ENCODE measurements at places on chromosomes 5 and 9.
A peak's percentile ranks its signal among the peaks of the same experiment; 100 is the strongest.

DNA sequence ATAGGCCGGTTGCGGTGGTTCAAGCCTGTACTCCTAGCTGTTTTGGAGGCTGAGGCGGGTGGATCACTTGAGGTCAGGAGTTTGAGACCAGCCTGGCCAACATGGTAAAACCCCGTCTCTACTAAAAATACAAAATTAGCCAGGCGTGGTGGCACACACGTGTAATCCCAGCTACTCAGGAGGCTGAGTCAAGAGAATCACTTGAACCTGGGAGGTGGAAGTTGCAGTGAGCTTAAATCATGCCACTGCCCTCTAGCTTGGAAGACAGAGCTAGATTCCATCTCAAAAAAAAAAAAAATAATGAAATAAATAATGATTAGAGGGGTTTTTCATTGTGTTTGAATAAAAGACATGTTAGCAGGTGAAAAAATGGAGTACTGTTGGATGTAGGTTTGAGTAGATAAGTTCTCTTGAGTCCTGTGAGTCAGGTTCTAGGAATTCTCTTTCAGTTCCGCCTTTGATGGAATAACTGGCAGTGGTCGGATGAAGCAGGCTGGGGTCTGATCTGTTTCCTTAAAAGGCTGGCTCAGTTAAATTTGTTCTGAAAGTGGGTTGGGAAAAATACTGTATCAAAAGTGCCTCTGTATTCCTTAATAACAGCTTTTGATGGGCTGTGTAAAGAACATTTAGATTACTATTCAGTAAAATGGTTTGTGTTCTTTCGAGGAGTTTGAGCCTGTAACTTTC, 73.2 kb downstream of the AOPEP start:
- DNase-seq, result no peak

GRCh38 chr5:41122459-41122858, 51.3 kb upstream of the MROH2B start:
- no peak for DNase-seq

- DNase-seq, result no peak
Observed at GRCh38 chr9:99181621-99182020, 40.1 kb downstream of the ALG2 start.

- DNase-seq, result no peak
Observed at GRCh38 chr9:76490249-76490990, 31.4 kb downstream of the GCNT1 start.

DNA sequence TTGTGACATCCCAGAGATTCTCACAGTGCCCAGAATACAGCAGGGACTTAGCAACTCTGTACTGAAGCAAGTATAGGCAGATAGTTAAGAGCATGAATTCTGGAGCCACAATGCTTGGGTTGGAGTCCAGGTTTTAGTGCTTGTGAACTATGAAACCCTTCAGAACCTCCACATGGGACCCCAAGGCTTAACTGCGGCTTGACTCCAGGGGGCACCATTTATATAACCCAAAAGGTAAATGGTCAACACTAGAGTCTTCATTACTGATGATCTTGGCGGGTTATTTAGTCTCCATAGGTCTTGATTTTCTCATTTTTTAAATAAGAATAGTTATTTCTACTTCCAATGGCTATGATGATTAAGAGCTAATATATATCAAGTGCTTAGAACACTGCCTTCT, 390.3 kb downstream of the TAF11L14 start:
- DNase-seq, result no peak

GRCh38 chr5:68260467-68260866, 44.9 kb downstream of the PIK3R1 start:
- DNase-seq, result no peak

DNA sequence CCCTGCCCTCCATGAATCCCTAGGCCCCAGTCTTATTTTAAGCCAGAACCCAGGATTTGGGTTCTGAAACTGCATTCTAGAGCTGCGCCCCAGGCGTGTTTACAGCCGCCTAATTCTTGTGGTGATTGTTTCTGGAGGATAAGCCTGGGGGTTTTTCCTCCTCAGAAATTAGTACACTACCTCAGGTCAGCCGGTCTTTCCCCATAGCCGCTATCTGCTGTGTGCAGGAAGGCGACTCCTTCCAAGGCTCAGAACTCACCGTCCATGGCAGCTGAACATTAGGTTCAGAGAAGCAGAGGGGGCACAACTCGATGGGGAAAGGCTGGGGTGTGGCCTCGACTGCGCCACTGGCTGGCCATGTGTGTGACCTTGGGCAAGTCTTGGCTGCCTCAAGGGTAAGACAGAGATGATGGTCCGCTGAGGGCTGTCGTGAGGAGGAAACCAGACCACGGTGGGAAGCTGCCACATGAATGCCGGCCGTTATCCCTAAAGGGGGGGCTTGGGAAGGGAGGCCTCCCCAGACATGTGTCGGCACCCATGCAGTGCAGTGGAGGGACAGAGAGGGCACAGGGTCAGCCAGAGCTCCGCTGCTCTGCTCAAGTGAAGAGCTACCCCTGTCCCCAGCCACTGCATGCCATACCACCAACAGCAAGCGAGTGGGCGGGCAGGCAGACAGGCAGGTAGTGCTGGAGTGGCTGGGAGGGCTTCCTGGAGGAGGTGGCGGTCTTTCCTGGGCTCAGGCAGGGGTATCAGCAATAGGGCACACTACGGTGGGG, 28.9 kb downstream of the SHB start:
- DNase-seq, result no peak

- no peak for DNase-seq
Observed at GRCh38 chr5:102542057-102542456, 43.3 kb upstream of the SLCO6A1 start.

DNA sequence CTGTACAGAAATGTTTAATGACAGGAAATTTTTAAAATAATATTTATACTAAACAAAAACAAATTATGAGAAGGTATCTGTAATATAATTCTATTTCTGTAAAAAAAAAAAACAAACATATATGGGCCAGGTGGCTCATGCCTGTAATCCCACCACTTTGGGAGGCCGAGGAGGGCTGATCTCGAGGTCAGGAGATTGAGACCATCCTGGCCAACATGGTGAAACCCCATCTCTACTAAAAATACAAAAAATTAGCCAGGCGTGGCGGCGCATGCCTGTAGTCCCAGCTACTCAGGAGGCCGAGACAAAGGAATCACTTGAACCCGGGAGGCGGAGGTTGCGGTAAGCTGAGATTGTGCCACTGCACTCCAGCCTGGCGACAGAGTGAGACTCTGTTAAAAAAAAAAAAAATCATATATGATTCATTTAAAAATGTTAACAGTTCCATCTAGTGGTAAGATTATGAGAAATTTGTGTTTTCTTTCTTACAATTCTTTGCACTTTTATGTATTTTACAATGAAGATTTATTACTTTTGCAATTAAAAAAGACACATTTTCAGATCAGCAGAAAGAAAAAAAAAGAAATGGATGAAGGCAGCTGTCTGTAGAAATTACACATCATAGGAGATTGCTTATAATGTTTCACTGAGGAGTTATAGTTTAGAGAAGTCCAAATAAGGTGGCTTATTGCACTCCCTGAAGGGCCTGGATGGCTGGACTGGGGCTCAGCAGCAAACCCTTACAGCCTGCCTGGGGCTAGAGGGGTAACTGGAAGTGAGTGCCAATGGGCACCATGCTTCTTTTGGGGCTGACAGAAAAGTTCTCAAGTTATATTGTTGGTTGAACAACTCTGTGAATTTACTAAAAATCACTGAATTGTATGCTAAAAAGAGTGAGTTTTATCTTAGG, 20.3 kb downstream of the C9orf153 start:
- DNase-seq, result no peak

DNA sequence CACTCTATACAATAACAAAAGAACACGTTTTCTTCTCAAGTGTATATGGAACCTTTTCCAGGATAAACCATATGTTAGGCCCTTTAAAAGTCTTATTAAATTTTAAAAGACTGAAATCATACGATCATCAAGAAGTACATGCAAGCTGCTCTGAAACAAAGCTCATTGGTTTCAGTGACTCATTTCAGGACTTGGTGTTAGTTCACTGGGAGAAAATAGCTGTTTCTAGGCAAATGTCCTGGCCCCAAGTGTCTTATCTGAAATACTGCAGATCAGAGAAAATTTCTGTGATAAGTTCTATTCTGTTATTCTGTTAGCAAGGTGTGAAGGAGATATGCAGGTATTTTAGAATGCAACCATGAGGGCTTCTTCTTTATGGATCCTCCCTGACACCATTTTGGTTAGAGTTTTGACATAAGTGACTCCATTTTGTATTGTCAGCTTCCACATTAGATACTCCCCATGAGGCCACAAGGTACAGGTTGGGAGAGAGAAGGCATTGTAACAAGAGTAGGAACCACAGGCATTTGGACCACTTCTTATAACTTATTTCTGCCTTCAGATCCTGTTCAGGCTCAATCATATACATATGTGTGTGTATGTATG, 7.5 kb upstream of the CCDC180 start:
- no peak for DNase-seq

DNA sequence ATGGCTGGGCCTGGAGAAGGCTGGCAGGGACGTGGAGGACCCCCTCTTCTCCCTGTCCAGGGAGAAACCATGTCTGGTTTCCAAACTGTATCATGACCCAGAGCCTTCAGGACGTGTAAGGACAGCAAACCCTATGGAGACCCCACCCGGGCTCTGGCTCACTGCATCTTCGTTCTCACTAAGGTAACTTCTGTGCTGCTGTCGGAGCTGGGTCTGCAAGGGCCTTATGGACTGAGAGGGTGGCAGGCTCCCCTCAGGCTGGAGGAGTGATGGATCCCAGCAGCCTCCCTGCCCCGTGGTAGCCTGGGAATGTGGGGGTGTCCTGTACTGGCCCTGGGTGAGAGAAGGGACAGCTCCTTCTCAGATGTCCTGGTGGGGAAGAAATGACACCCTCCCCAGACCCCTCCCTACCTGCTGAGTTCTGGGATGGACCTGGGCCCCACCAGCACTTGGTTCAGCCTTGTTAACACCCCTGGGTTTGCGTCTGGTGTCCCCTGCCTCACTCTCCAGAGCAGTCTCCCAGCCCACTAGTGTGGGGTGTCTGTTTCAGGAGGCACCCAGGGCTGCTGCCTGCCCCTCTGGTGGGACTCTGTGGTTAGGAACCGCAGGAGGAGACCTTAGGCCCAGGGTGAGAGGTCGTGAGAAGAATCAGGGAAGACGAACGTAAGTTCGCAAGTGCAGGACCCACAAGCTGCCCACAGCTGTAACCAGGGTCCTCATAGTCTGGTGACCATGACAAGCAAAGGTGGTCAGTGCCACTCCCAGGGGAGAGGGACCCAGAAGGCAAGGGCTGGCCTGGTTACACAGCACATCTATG, 6.6 kb downstream of the SPATA31E1 start:
- no peak for DNase-seq

DNA sequence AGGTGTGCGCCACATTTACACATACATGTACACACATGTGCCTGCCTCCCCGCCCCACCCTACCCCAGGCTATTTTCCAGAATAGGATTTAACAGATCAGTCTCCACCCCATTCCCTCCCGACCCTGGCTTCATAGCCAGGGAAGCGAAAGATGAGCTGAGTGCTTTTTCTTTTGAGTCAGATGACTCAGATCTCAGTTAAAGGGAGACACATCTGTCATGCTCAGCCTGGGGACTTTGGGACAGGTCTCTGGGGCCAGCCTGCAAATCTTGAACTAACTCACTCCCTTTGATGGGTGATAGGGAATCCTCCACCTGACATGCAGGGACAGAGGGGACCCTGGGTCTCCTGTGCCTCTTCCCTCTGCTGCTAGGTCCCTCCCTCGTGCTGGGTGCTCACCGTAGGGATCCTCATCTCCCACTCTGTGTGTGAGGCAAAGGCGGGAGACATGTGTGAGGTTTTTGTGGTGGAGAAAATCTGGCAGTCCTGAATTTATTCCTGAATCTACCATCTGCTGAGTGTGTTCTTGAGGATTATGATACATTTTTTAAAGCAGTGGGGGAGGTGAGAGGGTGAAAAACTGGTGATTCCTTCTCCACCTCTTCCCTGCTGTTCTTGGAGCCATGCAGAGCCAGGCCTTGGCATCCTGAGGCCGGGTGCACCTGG, 37.7 kb downstream of the NEUROG1 start:
- no peak for DNase-seq

- peak; percentile 87 for DNase-seq
Observed at GRCh38 chr9:137478962-137479861, 20.1 kb upstream of the NSMF start.

- DNase-seq, result no peak
Observed at GRCh38 chr5:127042593-127042992, 12.2 kb upstream of the MARCHF3 start.

- DNase-seq, result no peak
Observed at GRCh38 chr5:1789834-1790471, 9.7 kb downstream of the MRPL36 start.

DNA sequence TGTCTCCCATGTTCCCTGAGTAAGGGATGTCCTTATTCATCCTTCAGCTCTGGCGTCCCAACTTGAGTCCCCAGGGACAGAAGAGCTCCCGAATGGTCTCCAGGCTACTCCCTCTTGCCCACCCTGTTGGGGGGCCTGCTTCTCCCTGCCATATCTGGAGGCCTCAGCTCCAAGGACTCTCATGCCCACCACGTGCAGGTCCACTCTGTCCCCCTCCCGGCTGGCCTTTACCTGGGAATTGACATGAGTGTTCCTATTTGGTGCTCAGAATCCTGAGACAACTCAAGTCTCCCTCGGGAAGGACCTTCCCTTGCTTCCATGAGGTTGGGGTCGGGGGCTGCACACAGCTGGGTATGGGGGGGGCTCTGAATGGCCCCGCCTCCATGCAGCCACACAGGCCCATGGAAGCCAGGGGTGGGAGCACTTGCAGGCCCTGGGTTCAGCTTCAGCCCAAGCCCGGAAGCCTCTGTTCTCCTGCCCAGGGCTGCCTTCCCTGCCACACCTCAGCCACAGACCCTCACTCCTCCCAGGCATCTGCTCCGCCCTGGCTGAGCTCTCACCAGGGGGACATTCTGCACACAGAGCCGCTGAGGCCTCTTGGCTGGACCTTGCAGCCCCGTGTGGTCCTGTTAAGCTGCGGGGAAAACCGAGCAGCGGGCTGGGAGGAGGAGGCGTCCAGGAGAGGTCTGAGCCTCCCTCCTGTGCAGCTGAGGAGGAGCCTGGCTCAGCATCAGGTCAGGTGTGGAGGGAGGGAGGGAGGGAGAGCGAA, 121.9 kb downstream of the PHF2 start:
- DNase-seq, result no peak

- no peak for DNase-seq
Observed at GRCh38 chr9:2557693-2558092, 63.9 kb upstream of the VLDLR start.

GRCh38 chr9:125428060-125428901, 166.7 kb downstream of the GAPVD1 start:
- DNase-seq, result no peak

GRCh38 chr5:53109056-53109442, 508 bp downstream of the MOCS2 start:
- no peak for DNase-seq

GRCh38 chr9:15697446-15697851, 144.6 kb downstream of the CCDC171 start:
- no peak for DNase-seq

- no peak for DNase-seq
Observed at GRCh38 chr9:3271157-3271556, 254.6 kb downstream of the RFX3 start.

DNA sequence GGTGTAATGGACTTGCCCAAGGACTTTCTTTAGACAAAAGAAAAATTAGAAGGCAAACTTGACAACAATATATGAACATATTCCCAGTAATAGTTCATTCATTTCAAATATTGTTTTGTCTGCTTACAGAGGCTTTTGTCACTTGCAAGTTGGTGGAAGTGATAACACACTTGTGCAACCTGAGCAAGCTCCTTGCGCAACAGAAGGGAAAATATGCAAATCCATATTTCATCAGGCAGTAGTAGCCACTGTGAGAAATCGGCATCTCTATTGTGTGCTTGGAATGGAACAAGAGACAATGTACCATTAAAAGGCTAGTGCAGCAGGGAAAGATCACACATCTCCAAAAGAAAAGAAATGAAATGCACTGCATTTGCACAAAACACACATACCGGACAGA, 125.3 kb upstream of the RASEF start:
- DNase-seq, result no peak

GRCh38 chr5:30112867-30113266, 1080.6 kb upstream of the CDH6 start:
- DNase-seq, result no peak
